ENCODE measurements at places on chromosomes 7 and 10.

DNA sequence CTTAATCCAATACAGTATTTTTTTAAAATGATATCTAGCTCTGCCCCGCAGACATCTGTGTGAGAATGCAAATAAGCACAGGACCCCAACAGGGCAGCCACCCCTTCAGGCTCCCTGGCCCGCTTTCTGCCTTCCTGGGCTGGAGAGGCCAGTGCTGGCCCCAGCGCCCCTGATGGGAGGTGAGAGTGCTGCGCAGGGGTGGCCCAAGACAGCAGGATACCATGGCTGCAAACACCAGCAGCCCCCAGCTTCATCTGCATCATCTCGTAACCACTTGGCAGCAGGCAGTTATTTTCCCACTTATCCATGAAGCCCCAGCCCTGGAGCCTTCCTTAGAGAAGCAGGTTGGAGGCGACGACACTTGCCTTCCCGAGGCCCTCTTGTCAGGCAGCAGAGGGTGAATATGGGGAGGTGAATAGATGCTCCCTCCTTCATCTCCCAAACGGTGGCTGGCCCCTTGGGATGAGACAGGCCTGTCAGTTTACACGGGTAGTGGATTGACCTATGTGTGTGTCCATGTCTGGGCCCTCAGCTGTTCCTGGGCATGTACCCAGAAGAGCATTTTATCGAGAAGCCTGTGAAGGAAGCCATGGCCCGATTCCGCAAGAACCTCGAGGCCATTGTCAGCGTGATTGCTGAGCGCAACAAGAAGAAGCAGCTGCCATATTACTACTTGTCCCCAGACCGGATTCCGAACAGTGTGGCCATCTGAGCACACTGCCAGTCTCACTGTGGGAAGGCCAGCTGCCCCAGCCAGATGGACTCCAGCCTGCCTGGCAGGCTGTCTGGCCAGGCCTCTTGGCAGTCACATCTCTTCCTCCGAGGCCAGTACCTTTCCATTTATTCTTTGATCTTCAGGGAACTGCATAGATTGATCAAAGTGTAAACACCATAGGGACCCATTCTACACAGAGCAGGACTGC, 71.2 kb downstream of the ALOX5 start:
- DNase-seq, result no peak

DNA sequence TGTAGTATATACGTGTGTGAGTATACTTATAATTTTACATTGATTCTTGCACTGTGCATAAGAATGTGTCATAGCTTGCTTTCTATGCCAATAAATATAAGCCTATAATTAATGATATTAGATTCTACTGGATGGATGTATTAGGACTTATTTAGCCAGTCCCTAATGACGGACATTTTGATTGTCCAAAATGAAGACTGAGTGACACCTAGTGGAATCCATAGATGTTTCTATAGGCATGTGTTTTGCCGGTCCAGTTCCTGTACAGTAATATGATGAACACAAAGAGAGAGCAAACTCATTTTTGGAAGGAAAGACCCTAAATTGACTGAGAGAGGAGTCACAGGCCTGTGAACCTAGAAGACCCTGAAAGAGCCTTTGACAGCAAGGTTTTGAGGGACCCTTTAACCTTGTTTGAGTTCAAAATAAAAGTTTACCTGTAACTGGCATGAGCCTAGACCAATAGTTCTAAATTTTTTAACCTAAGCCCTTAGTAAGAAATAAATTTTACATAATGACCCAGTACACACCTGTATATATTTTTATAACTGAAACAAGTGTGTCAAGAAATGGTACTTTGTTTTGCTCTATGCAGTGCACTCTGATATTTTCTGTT, 42.4 kb upstream of the AGBL3 start:
- DNase-seq, result no peak

GRCh38 chr10:131129544-131129943, 182.0 kb downstream of the TCERG1L start:
- DNase-seq, result no peak

GRCh38 chr10:125782616-125783015, 7.0 kb upstream of the MMP21 start:
- no peak for DNase-seq

- DNase-seq, result no peak
Measured at GRCh38 chr10:102139281-102140110, 6.7 kb downstream of the PPRC1 start.

DNA sequence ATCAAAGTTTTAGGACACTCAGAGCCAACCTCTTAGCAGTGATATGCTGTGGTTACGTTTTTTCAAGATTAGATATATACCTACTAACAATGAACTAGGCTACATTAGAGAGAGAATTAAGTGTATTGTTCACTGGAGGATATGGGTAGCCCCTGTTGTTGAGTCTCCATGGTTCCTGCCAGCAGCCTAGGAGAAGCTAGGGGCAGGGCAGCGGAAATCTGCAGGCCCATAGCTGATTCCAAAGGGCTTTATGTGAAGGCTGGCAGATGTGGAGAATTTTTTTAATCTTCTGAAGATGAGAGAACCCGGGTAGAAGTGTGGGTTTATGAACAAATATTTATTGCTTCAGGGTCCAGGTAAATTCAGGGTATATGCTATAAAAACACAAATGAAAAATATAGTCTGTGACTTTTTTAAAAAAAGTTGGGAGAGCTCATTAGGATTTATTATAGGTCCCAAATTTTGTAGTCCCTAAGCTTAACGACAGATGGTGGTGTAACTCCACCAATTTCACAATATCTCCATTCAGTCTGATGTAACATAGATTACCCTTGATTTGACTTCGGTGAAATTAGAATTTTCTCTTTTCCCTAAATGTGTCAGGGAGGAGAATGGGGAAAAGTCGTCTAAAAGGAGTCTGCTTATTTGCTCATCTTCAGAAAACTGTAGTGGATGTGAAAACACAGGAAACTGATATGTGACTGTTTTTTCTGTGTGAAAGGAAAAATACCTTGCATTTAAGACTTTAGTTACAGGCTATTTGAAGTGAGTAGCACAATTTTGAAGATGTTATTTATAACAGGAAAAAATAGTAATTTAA, 163.0 kb upstream of the PPP1R3A start:
- no peak for DNase-seq

DNA sequence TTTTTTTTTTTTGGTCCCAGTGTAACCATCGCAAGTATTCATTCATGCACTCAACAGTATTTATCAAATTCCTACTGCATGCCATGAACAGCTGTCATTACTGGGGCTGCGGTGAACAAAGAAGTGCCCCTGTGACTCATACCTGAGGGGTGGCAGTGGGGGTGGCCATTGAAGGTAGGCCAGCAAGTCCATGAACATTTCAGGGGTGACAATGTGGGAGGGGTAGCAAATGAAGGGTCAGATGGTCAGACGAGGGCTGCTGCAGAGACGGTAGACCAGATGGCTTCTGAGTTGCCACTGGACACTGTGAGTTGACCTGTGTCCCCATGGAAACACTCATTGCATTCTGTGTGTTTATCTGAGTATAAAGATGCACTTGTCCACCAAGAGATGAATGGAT, 92.5 kb upstream of the PITRM1 start:
- no peak for DNase-seq

DNA sequence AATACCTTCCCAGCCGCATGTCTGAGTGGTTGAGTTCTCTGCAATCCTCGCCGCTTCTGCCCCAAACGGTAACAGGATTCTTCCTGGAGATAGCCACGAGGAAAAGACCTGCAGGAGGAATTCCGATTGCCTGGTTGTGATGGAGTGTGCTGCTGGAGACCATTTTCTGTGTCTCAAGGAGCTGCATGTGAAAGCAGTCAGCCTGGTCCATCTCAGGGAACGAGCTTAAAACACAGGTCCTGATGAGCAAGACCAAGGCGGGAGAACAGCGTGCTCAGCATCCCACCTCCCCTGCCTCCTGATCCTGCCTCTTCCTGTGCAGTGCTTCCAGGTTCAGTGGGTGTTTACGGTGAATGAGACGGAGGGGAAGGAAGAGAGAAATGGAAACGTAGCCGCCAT, 26.5 kb downstream of the VIPR2 start:
- DNase-seq, result no peak

DNA sequence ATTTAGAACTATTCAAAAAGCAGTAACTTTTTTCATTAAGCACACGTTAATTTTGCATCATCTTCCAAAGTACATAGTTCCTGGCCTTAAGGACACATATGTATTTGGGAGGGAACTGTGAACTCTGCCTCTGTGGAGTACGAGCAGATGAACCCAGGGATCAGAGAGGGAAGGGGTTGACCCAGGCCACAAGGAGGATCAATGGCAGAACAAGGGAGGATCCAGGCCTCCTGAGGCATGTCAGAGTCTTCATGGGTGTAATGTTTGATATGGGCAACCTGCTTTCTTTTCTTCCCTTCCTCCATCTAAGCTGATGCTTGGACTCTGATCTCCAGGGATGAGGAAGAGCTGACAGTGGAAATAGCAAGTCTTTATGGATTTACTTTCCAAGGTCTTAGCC, 164.0 kb downstream of the SH2D4B start:
- DNase-seq, result no peak

DNA sequence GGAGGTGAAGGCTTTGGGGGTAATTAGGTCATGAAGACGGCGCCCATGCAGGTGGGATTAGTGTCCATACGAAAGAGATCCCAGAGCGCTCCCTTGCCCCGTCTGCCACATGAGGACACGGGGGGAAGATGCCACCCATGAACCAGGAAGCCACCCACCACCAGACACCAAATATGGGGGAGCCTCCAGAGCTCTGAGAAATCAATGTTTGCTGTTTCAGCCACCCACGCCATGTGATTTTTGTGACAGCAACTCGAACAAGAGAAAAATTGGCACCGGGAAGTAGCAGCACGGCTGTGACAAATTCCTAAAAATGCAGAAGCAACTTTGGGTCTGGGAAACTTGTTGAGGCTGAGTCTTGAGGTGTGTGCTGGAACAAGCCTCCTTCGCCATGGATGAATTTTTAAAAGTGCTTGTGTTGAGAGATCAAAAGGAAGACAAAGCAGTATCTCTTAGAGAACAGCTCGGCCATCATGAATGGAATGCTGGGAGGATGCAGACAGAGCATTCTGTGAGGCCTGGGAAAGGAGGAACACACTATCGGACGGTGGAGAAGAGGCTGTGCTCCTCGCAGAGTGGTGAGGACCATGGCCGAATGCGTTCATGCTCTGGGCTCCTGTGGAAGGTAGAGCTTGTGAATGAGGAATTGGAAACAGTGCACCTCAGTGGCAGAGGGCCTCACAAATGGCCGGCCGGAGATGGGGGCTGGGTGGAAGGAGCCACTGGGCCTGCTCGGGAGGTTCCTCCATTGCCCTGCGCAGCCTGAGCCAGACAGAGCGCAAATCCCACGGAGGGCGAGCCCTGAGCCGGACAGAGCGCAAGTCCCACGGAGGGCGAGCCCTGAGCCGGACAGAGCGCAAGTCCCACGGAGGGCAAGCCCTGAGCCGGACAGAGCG, 277.5 kb downstream of the PTPRN2 start:
- DNase-seq, result no peak

DNA sequence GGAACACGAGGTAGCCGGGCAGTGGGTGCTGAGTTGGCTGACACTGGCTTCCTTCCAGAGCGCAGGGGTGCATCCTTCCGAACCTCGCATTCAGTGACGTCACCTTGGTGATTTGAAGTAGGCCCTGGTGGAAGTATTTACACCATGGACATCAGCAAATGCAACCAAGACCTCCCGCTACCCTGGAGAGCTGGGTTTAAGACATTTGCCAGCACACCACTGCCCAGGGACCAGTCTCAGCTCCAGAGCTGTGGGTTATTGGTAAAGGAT, 106.4 kb upstream of the GPR26 start:
- no peak for DNase-seq

- DNase-seq, result peak; percentile 11
Measured at GRCh38 chr7:23055582-23056178, 41.8 kb upstream of the HYCC1 start.

- no peak for DNase-seq
Measured at GRCh38 chr7:7764520-7765396, 46.4 kb upstream of the RPA3 start.

DNA sequence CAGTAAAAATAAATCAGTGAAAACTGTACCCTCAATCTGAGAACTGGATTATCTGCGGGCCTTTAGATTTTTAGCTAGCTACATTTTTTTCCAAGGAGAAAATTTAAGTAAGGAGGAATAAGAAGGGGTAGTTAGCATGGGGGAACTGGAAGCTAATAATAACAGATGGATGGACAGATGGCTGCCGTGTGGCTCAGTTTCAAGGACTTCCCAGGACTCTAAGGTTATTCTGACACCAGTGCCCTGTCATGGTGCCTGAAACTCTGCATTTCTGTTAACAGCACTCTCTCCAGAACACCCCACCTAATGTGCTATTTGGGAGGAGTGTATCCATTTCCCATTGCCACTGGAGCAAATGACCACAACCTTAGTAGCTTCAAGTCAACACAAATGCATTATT, 75.7 kb upstream of the PDE1C start:
- DNase-seq, result no peak

GRCh38 chr7:56078196-56078595, 14.1 kb downstream of the SUMF2 start:
- no peak for DNase-seq

- DNase-seq, result no peak
Measured at GRCh38 chr10:5711642-5712041, 27.0 kb downstream of the TASOR2 start.

GRCh38 chr7:33743594-33743993, 161.7 kb upstream of the BMPER start:
- DNase-seq, result no peak
